ENCODE measurements at places on chromosomes 1 and 21.

DNA sequence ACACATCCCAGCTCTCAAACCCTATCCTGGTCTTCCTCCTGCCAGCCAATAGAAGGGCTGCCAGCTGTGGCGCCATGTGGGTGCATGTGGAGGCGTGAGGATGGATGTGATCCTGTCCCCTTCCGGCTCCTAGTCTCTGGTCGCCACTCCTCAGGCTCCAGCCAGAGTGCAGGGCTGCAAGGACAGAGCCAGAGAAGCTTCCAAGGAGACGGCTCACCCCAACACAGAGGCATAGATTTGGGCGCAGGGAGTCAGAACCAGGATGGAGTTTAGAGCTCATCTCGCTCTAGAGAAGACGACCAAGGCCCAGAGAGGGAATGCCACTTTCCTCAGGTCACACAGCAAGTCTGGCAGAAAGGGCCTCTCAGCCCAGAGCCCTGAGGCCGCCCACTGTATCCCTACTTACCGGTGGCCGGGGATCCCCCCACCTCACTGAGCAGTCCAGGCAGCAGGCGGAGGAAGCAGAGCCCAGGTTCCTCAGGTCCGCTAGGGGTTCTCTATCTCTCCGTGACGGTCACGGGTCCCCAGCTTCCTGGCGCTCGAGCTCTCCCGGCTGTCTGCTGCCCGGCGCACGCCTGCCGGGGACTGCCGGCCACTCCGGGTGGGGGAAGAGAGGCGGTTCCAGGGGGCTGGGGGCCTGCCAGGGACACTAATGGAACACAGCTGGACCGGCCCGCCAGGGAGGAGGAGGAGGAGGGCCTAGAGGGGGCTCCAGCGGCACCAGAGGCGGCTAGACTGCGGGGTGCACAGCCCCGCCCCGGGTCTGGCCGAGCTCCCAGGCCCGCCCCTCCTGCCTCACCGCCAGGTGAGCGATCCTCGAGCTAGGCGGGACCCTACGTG is at the start of gene COL16A1:
Gene COL16A1, minus strand, starts transcription at position 587 of the 840 bp plus-strand sequence. CDS start 1,824 bp downstream, outside the sequence.
- peaks cover 51% of the 10 kb centered on the region for H3K4me1 ChIP-seq
- peaks cover 22% of the 10 kb centered on the region for H3K36me3 ChIP-seq
- H3K4me3 ChIP-seq = peak within 1 kb of the TSS; percentile 66
- no peaks in the 10 kb centered on the region for H3K27me3 ChIP-seq
- H3K27ac ChIP-seq = peak within 1 kb of the TSS; percentile 93

- peaks cover 14% of the 10 kb centered on the region for H3K4me1 ChIP-seq
- H3K36me3 ChIP-seq = peaks cover 31% of the 10 kb centered on the region
- H3K4me3 ChIP-seq = no peak overlapping the region
- DNase-seq = peak; percentile 89
- H3K27me3 ChIP-seq = no peaks in the 10 kb centered on the region
- peak overlapping the region; percentile 49 for H3K27ac ChIP-seq
Observed at GRCh38 chr1:6343506-6344405, 49.8 kb downstream of the ACOT7 start.

DNA sequence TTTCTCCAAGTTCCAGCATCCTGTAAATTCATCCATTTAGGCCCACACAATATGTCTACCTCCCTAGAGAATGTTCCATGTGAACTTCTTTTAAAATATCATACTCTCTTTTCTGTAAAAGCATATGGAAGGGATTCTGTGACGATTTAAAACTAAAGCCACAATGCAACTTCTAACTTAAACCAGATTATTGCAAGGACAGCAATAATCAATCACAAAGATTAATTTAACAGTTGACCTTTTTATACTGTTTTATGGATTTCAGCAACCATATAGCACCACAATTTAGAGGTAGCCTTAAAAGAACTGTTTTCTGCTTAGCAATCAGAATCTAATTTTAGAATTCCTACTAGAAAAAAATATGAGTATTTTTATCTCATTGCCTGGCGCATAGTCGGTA is 58.3 kb downstream of the DSCAM start:
- no peak overlapping the region for H3K27ac ChIP-seq
- H3K4me3 ChIP-seq = no peak overlapping the region
- DNase-seq = no peak
- no peaks in the 10 kb centered on the region for H3K36me3 ChIP-seq
- no peaks in the 10 kb centered on the region for H3K27me3 ChIP-seq

DNA sequence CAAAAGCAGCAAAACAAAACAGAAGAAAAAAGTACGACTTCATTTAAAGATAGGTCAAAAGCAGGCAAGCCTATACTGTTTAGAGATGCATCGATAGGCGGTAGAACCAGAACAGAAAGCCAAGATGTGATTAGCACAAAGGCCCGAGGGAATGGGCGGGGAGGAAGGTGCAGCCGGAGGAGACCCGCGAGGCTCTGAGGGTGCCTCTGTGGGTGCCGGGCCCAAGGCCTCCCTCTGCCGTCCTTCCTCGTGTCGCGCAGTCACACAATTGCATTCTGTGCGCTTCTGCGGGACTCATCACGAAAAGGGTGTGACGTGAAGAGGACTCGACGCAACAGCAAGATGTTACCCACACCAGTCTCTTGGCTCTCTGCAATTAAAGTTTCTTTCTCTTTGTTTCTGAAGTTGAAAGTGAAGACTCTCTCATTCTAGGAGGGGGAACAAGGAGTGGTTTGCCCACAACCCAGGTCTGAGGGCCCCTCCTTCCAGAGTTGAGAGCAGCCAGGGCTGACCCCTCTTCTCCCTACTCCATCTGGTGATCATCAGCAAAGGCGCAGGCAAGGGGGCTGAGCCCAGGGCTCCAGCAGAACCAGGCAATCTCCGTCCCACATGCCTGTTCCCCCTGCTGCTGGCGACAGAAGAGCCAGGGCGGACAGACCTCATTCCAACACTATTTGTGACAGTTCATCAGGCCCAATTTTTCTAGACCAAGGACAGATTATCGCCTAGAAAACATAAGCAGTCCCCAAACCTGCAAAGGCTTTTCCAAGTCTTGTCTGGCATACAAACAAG is 41.0 kb downstream of the NPHP4 start:
- no peak overlapping the region for H3K27ac ChIP-seq
- H3K4me1 ChIP-seq = no peaks in the 10 kb centered on the region

GRCh38 chr1:154923695-154924094 is 12.8 kb downstream of the PMVK start:
- H3K27ac ChIP-seq = no peak overlapping the region
- no peak overlapping the region for H3K4me3 ChIP-seq
- H3K36me3 ChIP-seq = peaks cover 25% of the 10 kb centered on the region
- H3K27me3 ChIP-seq = no peaks in the 10 kb centered on the region
- no peak for DNase-seq
- no peaks in the 10 kb centered on the region for H3K4me1 ChIP-seq

GRCh38 chr1:118118469-118118868 is 66.6 kb downstream of the SPAG17 start:
- peaks cover 50% of the 10 kb centered on the region for H3K4me1 ChIP-seq
- DNase-seq = no peak
- peak overlapping the region; percentile 16 for H3K27ac ChIP-seq

DNA sequence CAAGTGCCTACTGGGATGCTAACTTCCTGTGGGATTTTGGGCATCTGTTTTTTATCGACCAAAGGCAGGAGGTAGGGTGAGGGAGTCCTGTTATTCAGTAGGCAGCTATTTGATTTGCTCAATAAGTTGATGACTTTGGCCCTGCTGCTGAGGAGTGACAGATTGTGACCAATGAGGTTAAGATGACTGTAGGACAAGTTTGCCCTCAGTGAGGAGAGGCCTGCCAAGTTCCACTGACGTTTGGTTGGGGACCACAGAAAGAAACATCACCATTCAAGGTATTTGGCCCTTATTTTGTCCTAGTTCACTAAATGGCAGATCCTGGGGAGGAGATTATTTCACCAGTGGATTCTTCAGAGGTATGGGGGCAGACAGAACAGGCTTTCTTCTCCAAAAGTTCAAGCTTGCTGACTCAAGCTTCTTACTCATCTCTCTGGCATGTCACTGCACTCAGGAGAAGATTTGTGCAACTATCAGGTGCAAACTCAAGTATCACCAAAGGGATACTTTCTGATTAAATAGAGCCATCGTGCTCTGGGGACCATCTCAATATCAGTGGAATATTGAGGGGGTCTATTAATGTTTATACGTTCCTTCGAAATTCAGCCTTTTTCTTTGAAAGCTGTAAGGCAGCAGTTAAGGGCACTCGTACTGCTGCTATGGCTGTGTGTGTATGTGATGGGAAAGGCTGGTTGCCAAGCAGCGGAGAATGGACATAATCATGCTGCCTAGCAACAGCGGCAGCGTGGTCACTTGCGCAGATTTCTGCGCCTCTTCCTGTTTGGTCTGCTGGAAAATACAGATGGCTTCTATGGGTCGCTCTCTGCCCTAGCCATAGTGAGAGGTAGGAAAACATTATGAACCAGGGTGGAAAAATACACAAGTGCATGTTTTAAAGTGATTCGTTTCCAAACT is 78.7 kb downstream of the PBX1 start:
- no peaks in the 10 kb centered on the region for H3K36me3 ChIP-seq
- DNase-seq = no peak
- H3K4me1 ChIP-seq = peaks cover 11% of the 10 kb centered on the region

DNA sequence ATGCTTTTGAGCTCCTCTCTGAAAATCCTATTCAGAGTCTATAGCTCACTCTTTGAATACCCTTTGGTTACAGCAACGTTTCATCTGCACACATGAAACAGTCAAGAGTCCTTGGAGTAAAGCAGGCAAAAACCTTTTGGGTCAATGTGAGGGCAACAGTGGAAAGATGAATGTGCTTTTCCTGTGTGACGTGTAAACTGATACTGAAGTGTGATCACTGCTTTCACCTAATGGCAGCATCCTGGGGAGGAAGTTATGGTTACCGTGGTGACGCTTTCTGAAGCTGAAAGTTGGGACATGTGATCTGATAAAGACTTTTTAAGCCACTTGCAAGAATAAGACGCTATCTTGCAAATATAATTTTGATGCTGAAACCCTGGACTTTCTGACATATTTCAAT is 160.0 kb downstream of the SEC16B start:
- DNase-seq = no peak
- H3K27ac ChIP-seq = no peak overlapping the region
- H3K4me1 ChIP-seq = no peaks in the 10 kb centered on the region
- H3K27me3 ChIP-seq = no peaks in the 10 kb centered on the region

DNA sequence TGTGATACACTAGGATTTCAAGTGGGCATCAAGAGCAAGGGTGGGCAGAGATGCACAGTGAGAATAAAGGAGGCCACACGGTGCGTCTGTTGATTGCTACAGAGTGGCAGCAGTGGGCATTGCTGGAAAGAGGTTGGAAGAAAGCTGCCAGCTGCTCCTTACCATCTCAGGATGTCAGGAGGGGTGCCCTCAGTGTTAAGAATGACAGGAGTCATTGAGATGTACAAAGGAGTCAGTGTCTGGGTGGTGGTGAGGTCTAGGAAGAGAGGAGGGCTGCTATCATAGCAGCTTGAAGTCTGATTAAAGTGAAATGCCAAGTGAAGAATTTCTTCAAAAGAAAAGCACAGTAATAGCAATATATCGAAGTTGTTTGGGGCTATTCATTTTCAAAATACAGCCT is 992.7 kb downstream of the TTLL7 start:
- H3K27ac ChIP-seq = no peak overlapping the region
- no peak for DNase-seq
- no peak overlapping the region for H3K4me3 ChIP-seq
- H3K4me1 ChIP-seq = peaks cover 6% of the 10 kb centered on the region

DNA sequence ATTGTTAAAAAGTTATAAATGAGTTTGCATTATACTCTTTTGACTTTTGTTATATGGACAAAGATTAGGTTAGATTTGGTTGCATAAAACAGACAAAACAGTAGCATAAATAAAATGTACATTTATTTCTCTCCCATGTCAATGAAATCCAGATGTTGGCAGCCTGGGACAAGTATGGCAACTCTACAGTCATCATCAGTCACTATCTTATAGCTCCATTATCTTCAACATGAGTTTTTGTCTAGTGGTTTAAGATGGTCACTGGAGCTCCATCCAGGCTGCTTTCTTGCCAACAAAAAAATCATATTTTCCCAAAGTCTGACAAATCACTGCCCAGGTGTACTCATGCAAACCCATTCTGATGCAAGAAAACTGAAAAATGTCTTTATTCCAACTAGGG is 83.8 kb downstream of the CD58 start:
- no peak overlapping the region for H3K27ac ChIP-seq
- H3K4me3 ChIP-seq = no peak overlapping the region
- no peak for DNase-seq
- H3K4me1 ChIP-seq = peaks cover 18% of the 10 kb centered on the region
- no peaks in the 10 kb centered on the region for H3K27me3 ChIP-seq
- H3K36me3 ChIP-seq = no peaks in the 10 kb centered on the region

GRCh38 chr21:42543106-42543847 is 29.6 kb downstream of the SLC37A1 start:
- no peak overlapping the region for H3K4me3 ChIP-seq
- DNase-seq = no peak
- no peaks in the 10 kb centered on the region for H3K4me1 ChIP-seq
- H3K36me3 ChIP-seq = no peaks in the 10 kb centered on the region
- no peak overlapping the region for H3K27ac ChIP-seq

DNA sequence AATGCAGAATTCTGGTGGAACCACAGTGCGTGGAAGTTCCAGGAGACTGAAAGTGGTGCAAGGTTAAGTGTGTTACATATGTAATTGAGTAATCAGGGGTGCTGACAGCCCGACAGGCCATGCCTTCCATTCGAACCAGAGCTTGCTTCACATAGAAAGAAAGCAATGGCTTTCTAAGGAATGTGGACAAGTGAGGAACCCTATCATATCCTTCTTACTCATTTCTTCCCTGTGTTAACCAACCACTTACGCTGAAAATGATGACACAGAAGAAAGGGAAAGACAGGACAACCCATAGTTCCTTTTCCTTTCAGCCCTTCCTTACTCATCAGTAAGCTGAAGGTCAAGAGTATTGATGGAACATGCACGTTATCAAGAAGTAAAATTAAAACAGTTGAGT is 48.1 kb upstream of the KCNA3 start:
- H3K27me3 ChIP-seq = no peaks in the 10 kb centered on the region
- no peak overlapping the region for H3K4me3 ChIP-seq
- DNase-seq = no peak
- H3K27ac ChIP-seq = no peak overlapping the region
- no peaks in the 10 kb centered on the region for H3K36me3 ChIP-seq
- H3K4me1 ChIP-seq = no peaks in the 10 kb centered on the region

DNA sequence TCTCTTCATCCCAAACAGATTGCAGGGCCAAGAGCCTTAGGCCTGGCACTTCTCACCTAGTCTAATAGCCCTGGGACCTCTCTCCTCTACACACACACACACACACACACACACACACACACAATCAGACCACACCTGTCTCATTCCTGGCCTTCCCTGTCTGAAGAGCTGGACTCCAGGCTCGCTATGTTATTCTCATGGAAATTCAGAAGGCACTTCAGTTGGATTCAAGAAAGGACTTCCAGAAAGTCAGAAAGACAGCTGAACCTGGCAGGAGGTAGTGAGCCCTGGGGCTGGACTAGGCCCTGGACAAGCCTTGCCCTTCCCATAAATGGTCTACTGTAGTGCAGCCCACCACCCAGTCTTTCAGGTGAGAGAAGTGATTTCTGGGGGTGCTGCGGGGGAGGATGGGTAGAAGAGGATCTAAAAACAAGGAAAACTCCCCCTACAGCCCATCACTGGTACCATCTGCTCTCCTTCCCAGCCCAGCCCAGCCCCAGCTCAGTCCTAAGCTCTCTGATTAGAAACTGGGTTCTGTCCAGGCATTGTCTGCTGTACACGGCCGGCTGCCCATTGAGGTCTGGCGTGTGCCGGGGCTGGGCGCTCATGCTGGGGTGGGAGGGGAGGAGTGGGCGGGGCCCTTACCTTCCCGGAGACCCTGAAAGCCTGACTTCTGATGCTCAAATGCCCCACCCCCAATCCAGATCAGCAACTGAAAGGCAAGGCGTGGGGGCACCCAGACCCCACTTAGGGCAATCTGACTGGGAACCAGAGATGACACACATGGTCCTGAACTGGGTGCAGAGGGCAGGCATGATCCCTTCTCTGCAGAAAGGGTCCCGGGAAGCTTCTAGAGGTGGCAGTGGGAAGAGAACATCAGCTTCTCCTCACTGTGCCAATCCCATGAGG is 2.5 kb downstream of the KIF21B start:
- H3K27ac ChIP-seq = no peak overlapping the region
- peaks cover 14% of the 10 kb centered on the region for H3K4me1 ChIP-seq
- no peak overlapping the region for H3K4me3 ChIP-seq
- DNase-seq = no peak

Data from RWPE2 (cell line).